ENCODE measurements at places on chromosomes 6 and 20. TPM values are rescaled to one million over a fixed set of nuclear protein-coding genes. Genes with fewer than 3 reads are reported as not detected.

DNA sequence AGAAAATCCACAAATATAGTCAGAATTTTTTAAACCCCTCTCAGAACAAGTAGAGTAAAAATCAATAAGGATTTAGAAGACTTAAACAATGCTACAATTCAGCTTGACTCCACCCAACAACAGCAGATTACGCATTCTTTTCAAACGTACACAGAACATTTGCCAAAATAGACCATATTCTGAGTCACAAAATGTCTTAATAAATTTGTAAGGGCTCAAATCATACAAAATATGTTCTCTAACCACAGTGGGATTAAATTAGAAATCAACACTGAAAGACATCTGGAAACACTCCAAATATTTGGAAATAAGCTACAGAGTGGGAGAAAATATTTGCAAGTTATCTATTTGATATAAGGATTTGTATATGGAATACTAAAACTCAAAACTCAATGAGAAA lies 164.2 kb upstream of the AKAP12 start:
- no peaks in the 10 kb centered on the region for H3K4me1 ChIP-seq
- H3K27ac ChIP-seq, result no peak overlapping the region
- H3K4me3 ChIP-seq, result no peak overlapping the region
- DNase-seq, result no peak

- no peaks in the 10 kb centered on the region for H3K4me1 ChIP-seq
- no peak for DNase-seq
- no peak overlapping the region for H3K4me3 ChIP-seq
- H3K36me3 ChIP-seq, result no peaks in the 10 kb centered on the region
Observed at GRCh38 chr20:54650052-54650719, 174.8 kb downstream of the DOK5 start.

DNA sequence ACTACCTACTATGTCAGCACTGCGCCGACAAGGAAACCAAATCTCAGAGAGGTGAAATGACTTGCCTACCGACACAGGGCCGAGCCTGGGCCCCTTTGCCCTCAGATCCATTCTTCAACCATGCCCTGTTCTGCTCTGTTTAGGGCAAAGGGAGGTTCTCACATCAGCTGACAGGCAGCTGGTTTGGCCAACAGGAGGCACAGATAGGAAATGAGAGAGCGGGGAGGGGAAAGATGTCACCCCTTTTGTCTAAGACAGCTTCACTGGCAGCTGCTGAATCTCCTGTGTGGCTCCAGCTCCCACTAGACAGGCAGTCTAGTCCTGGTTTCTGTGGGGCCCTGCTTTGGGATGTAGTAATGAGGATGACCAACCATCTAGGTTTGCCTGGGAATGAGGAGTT lies 158.7 kb downstream of the TMEM200A start:
- no peaks in the 10 kb centered on the region for H3K36me3 ChIP-seq
- no peak overlapping the region for H3K27ac ChIP-seq
- no peak overlapping the region for H3K4me3 ChIP-seq
- no peak for DNase-seq
- H3K27me3 ChIP-seq, result no peaks in the 10 kb centered on the region
- H3K4me1 ChIP-seq, result peaks cover 21% of the 10 kb centered on the region

DNA sequence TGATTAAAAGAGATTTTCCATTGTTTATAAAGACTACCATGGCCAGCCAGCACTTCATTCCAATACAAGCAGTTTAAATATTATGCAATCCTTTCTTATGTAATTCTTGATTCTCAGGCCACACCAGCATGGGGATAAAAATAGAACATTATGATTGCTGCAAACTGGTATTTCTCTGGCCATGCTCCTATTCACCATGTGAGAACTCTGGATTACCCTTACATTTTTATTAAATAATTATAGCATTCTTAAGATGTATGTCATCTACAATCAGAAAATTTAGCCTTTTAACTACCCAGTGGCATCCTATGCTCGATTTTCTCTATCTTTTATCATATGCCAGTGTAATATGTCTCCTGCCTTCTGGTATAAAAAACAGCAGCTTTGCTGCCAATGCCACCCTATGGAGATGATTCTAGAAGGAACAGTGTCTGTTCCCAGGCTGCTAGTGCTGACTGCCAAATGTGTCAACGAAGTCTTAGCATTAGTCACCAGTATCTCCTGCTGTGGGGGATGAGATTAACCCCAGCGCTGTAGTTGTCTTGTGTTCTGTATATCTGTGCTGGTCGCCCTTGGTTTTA lies 501.4 kb downstream of the BCKDHB start:
- H3K27ac ChIP-seq, result no peak overlapping the region
- no peak for DNase-seq
- H3K4me1 ChIP-seq, result no peaks in the 10 kb centered on the region
- no peaks in the 10 kb centered on the region for H3K27me3 ChIP-seq
- no peaks in the 10 kb centered on the region for H3K36me3 ChIP-seq
- no peak overlapping the region for H3K4me3 ChIP-seq

Gene MCUR1
- 9.6 TPM for total RNA-seq

- DNase-seq, result no peak
- no peaks in the 10 kb centered on the region for H3K4me1 ChIP-seq
- no peaks in the 10 kb centered on the region for H3K27me3 ChIP-seq
- H3K4me3 ChIP-seq, result no peak overlapping the region
Observed at GRCh38 chr6:128403618-128404444, 116.6 kb downstream of the PTPRK start.

Gene WFDC10B
- not detected for total RNA-seq

Gene SSTR4
- not detected for total RNA-seq
